ENCODE measurements at places on chromosomes 1 and 21.

DNA sequence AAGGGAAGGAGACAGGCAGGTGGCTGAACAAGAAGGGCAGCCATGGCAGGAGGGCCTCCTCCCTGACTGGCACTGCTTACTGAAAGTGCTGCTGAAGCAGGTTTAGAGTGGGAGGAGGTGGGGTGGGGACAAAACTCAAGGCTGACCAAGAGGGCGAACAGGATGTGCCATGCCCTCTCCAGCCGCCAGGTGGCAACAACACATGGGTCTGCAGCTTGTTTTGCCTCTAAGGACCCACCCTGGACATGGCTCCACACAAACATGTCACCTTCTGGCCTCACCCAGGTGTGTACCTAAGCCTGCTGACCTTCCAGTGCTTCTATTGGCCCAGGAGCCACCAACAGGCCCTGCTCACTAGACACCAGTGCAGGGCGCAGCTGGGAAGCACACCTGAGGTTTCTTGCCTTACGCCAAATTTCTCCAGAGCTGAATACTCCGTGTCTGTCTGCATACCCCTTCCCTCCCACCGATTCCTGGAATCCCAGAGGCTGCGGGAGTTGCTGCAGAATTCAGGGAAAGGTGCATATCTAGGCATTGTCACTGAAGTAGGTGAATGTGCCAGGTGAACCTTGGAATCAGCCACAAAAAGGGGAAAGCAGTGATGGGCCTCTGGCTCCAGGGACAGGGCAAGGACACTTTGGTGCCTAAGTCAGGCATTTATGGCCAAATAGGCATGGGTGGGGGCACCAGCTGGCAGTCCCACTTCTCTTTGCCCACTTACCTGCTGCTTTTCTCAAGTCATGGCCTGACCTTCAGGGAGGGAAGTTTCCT is 5.3 kb downstream of the PSRC1 start:
- DNase-seq: no peak

DNA sequence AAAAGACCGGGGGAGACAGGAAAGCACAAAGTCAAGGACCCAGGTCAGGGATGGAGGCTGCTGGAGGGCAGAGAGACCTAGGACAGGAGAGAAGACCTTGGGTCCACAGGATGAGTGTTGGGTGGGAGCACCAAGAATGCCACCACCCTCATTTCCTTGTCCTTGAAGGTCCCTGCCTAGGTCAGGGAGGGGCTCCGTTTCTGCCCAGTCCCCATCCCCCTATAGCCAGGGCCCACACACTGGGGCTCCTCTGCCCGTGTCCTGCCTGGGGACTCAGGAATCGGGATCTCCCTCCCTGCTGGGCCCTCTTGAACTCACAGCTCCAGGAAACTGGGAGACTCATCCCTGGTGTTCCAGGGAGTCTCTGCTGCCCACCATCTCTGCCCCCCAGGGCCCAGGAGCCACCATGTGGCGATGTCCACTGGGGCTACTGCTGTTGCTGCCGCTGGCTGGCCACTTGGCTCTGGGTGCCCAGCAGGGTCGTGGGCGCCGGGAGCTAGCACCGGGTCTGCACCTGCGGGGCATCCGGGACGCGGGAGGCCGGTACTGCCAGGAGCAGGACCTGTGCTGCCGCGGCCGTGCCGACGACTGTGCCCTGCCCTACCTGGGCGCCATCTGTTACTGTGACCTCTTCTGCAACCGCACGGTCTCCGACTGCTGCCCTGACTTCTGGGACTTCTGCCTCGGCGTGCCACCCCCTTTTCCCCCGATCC is 584 bp downstream of the TINAGL1 start:
- DNase-seq: no peak

DNA sequence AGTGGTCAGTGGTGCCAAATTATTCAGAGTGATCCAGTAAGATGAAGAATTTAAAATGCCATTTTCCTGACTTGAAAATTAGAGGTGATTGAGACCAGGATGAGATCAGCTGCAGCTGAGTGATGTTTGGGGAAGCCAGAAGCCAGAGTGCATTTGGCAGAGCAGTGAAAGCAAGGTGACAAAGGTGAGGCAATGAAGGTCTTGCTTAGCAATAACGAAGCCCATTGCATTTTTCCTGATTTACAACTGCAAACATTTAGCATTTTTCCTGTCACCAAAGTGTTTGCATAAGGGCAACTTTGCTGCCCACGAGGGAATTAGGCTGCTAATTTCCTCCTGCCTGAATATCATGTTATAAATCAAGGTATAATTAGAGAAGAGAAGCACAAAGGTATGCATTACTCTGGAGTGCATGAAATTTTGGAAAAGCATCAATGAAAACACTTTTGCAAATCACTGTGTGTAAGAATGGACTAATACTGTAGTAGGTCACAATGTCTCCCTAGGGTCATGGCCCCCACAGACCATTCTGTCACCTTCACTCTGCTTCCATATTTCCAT is 188.2 kb upstream of the LYPLAL1 start:
- DNase-seq: no peak

DNA sequence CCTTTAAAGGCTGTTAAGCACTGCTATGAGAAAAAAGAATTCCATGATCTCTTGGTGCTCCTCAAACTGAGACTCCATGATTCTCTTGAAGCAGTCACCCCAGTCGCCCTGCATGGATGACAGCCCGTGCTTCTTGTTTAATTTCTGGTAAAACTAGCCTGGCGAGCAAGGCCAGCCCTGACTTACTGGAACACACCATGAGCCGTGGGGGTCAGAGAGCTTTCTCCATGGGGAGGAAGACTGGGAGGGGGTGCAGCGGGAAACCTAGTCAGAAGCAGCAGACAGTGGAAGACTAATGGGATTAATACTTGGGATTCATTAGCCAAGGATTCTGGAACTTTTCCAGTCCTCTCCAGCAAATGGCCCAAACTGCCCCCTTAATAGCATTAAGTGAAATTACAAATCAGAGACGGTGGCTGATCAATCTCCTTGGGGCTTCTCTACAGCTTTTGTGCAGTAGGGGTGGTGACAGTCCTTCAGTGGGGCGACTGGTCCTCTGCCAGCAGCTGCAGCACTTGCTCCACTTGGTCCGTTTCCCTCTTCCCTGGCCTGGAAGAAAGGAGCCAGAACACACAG is 57.2 kb upstream of the LRRN2 start:
- no peak for DNase-seq

DNA sequence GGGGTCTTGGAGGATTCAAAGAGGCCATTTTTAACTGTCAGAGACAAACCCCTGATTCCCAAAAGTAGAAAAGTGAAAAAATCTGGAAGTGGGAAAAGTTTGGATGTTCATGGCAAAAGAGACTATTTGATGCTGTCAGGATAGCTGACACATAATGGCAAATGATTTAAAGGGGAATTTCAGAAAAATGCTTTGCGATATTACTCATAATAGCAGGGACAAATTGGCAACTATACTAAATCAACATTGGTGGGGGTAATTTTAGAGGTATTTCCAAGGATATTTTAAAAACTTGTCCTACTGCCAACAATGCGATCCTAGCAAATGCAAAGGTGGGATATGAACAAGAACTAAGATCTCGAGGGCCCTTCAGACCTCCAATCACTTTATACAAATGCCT is 5.3 kb upstream of the GSTM4 start:
- DNase-seq: no peak

DNA sequence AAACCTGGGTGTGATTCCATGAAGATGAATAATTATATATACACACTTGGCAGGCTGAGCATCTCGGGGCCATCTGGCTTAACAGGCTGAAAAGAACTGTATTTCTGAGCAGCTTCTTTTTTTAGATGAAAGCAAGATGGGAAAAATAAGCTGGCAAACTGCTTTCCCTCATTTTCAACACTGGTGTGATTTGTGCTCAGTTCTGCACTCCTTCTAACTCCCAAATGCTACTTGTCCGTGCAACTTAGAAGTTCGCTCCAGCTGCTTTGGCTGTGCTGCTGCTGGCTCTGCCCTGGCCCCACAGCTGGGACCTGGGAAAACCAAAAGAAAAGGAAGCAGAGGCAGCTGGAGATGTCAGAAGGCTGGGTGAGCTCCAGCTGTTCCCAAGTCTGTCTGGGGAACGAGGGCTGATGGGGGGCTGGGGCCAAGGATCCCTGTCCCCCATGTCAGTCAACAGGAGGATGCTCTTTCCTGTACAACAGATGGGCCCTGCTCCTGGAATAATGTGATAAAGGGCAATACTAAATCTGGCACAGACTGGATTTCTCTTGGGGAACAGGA is 44.9 kb downstream of the PAFAH2 start:
- DNase-seq: no peak

GRCh38 chr1:152167835-152168534 is 9.0 kb upstream of the RPTN start:
- peak; percentile 92 for DNase-seq

- DNase-seq: no peak
Observed at GRCh38 chr1:231807541-231807940, 181.0 kb downstream of the DISC1 start.

DNA sequence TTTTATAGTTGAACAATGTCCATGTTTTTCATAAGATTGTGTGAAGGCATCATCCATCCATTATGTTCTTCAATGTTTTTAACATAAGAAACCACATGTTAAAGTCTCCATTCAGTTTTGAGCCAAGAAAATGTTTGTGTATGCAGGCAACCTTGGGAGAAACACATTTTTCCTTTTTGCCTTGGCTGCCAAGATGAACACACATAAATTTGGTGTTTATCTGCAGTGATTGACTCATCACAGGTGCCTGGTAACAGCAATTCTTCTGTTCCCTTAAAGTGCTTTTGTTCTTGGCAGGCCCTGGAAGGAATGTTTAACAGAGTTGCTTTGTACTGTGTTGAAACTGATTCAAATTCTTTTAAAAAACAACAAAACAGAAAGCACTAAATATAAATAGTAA is 709.9 kb upstream of the ADGRL4 start:
- DNase-seq: peak; percentile 70

GRCh38 chr1:156796340-156797097 is 20.1 kb downstream of the SH2D2A start:
- DNase-seq: no peak

DNA sequence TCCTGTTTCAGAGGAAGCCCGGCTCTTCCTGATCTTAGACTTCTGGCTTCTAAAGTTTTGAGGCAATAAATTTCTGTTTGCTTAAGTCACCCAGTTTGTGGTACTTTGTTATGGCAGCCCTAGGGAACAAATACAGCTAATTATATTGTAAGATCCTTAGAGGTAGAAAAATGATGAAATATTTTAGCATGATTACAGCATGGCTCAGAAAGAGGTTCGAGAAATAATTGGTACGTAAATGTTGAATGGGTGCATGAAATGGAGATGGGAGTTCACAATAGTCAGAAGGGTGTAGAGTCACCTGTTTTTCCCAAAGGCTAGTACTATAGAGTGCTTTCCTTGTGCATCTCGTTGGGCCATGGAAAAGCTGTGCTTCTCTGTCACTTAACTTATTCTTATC is 123.5 kb downstream of the RUNX1 start:
- DNase-seq: no peak

DNA sequence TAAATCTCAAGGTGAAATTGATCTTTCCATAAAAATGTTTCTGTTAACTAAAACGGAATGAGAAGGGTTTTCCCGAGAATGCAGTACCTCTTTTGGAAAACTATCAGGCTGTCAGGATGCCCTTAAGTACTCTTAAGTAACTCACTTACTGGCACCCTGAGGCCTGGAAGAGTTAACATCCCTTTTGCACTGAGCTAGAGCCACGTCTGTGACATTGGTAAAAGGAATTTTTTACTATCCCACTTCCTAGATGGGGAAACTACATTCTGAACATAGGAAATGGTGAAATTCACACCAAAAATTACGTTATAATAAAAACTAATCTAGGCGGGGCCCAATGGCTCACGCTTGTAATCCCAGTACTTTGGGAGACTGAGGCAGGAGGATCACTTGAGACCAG is 39.7 kb upstream of the MAP10 start:
- DNase-seq: no peak

GRCh38 chr1:147585640-147586383 is 44.5 kb downstream of the BCL9 start:
- DNase-seq: no peak

- DNase-seq: peak; percentile 31
Observed at GRCh38 chr1:33295450-33296081, 25.3 kb downstream of the A3GALT2 start.

- no peak for DNase-seq
Observed at GRCh38 chr1:6599141-6599975, 3.3 kb downstream of the KLHL21 start.

- no peak for DNase-seq
Observed at GRCh38 chr1:182428043-182428442, 21.9 kb upstream of the RGSL1 start.

DNA sequence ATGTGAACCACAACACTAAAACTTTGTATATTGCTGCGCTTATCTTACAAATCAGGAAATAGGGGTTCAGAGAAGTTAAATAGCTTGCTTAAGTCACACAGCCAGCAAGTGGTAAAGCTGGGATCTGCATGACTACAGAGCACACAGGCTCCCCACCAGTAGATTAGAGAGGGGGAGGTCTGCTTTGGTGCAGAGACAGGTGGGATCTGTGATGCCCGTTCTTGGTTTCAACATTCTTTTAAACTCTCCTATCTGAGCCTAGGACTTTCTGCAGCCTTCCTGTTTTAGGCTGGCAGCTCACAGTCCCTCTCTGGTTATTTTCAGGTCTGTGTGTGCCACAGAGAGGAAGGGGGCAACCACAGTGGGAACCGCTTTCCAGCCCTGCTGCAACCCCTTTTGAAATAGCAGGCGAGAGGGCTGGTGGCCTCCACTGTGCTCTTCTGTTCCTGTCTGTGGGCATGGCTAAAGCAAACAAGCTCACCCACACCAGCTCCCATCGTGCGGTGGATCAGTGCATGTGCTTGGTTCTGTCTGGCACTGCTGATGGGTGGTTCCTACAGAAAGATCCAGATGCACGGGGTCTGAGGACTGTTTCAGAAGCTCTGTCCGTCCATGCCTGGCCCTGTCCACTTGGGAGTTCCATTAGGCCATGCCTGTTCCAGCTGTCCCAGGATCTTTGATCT is 1.7 kb upstream of the IL6R start:
- no peak for DNase-seq

DNA sequence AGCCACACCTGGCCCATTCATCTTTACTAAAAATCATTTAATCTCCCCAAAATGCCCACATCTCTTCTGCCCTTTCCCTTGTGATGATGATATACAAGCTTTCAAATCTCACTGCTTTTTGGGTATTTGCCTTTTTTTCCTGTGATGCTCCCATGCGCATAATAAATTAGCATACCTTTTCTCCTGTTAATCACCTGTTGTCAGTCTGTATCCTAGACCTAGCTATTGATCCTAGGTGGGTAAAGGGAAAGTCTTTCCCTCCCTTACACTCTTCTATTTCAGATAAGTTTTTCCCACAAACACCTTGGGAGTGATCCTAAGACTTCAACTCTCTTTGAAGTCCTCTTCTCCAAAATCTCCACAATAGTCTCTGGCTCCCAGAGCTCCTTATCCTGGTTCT is 12.0 kb upstream of the SLC35A3 start:
- DNase-seq: no peak

- no peak for DNase-seq
Observed at GRCh38 chr21:14403681-14404318, 20.9 kb upstream of the HSPA13 start.

- no peak for DNase-seq
Observed at GRCh38 chr1:72830606-72831390, 548.5 kb upstream of the NEGR1 start.

- DNase-seq: no peak
Observed at GRCh38 chr1:9626201-9626608, 25.3 kb upstream of the PIK3CD start.

GRCh38 chr1:25677193-25677773 is 60.7 kb downstream of the MAN1C1 start:
- DNase-seq: no peak

GRCh38 chr1:247212012-247212411 is 40.2 kb upstream of the ZNF124 start:
- DNase-seq: peak; percentile 18

Measured in kidney epithelial cell (primary cell).